ENCODE measurements at places on chromosomes 5 and 9.

DNA sequence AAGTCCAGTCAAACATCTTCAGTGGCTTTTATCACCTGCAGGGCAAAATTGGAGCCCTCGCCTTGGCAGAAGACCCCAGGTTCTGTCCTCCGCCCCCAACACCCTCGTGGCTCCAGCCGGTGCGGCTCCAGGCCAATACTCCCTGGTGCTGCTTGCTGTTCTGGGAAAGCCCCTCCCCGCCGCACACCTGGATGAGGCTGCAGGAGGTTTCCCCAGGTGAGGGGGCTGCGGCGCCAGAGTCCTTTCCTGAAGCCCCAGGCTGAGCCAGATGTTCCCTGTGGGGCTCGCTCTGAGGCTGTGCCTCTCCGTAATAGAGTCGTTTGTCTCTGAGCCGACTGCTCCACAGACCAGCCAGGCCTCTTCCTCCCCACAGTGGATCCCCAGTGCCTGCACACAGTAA lies 375.4 kb upstream of the IRX1 start:
- no peak for DNase-seq

DNA sequence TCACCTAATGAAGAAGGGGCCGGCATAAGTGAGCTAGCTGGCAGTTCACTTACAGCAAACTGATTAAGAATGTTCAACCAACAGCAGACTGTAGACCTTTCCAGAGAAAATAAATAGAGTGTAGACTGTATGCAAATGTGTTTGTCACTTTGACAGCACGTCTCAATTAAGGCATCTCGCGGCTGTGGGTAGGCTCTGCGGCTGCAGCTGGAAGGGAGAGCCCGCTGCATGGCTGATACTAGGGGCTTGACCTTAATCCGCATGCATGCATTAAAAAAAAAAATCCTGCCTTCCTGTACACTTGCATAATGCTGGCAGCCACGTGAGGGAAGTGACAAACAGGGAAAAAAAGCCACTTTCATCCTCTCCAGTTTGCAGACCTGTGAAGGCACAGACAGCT lies 82.3 kb downstream of the CRB2 start:
- no peak for DNase-seq

DNA sequence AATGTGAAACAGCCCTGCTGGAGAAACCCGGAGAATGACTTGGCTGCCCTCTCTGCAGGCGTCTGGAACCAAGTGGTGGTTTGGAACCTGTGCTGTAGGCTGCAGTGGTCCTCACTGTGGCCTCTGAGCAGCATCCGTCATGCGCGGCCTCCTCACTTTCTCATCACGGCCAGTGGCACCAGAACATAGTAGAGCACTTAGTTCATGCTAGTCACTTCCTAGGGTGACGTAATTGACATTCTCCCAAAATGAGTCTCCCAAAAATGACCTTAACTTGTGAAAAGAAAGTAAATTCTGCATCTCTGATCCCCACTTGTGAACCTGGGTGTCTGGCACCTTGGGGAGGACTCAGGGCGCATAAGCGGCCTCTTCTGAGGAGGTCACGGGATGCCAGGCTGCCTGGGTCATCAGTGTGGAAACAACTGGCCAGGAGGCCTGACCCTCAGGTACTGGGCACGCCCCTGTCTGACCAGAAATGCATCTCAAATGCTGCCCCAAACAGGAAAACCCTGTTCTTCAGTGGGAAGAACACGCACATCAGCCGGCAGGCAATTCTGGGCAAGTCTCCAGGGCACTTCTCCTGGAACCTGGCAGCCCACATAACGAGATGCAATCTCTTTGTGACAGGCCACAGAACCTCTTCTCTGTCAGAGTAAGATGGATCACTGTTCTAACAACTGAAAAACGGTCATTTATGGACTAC lies 36.6 kb upstream of the SPTLC1 start:
- DNase-seq, result no peak

GRCh38 chr5:1568201-1568979 lies 44.6 kb upstream of the LPCAT1 start:
- no peak for DNase-seq

GRCh38 chr9:76365028-76365427 lies 29.2 kb downstream of the RFK start:
- no peak for DNase-seq

- DNase-seq, result no peak
Observed at GRCh38 chr9:79221084-79221483, 350.7 kb upstream of the TLE4 start.
